Thoracic aorta (tissue), 2 donors: ENCODE measurements at places on chromosomes 12 and 14. TPM values are rescaled to one million over a fixed set of nuclear protein-coding genes. Genes with fewer than 3 reads are reported as not detected.

GRCh38 chr14:78162202-78162601 lies 8.0 kb upstream of the NRXN3 start:
- H3K4me1 ChIP-seq, result no peaks in the 10 kb centered on the region
- H3K27me3 ChIP-seq, result no peaks in the 10 kb centered on the region
- H3K27ac ChIP-seq, result no peak overlapping the region
- DNase-seq, result no peak
- no peak overlapping the region for H3K4me3 ChIP-seq

DNA sequence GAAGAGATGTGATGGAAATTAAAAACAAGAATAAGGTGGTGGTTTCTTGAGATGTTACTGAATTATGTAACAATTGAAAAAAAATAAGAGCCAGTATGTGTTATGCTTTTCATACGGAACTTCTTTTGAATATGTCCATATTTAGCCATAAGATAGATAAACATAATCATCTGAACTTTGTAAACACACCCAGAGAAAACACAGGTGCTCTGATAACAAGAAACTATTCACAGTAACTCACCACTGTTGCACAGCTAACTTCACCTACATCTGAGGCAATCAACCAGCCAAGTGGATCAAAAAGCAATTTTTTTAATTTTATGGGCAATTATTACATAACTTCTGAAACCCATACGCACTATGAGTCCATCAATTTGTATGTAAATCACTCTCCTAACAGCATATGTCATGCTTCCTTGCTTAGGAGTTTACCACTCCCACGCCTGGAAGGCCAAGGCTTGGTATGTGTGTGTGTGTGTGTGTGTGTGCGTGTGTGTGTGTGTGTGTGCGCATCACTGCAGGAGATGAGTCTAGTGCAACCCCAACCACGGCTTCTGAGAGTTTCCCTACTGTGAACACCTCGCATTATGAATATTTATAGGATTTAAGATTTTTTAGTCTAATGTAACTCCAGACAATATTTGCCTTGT lies 443.4 kb downstream of the BCAT1 start:
- no peak for DNase-seq
- H3K27me3 ChIP-seq, result no peaks in the 10 kb centered on the region
- no peak overlapping the region for H3K27ac ChIP-seq
- no peaks in the 10 kb centered on the region for H3K36me3 ChIP-seq

GRCh38 chr14:63938198-63939005 lies 85.6 kb downstream of the SYNE2 start:
- no peak overlapping the region for H3K27ac ChIP-seq
- DNase-seq, result no peak
- H3K27me3 ChIP-seq, result no peaks in the 10 kb centered on the region
- no peak overlapping the region for H3K4me3 ChIP-seq
- no peaks in the 10 kb centered on the region for H3K4me1 ChIP-seq

DNA sequence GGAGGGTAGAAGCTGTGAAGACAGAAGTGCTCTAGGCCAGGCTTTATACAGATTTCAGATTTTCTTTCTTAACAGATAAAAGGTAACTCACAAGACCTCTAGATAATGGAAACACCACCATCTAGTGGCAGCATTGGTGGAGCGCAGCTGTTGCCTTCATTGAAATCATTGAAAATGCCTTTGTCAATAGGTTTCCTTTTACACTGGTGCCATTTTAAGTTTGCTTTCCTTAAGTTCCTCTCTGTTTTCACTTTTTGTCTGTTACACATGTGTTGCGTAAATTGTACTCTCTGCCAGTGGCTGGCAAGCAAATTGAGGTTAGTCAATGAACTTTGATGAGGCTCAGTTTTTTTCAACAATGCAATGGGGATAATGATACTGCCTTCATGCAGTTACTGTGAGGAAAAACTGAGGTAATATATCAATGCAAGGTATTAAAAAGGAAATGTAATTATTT lies 31.1 kb downstream of the ALDH1L2 start:
- DNase-seq, result peak; percentile 29
- H3K27ac ChIP-seq, result no peak overlapping the region
- H3K27me3 ChIP-seq, result no peaks in the 10 kb centered on the region

Gene VRTN
- total RNA-seq, result not detected

Gene SLC17A8
- not detected for total RNA-seq

Gene MYO1H
- total RNA-seq, result not detected

- H3K27me3 ChIP-seq, result no peaks in the 10 kb centered on the region
- H3K4me1 ChIP-seq, result no peaks in the 10 kb centered on the region
- H3K36me3 ChIP-seq, result no peaks in the 10 kb centered on the region
- H3K27ac ChIP-seq, result no peak overlapping the region
- H3K4me3 ChIP-seq, result no peak overlapping the region
These were observed 1318.9 kb downstream of the AACS start for GRCh38 chr12:126384026-126384564.

Gene FGD6
- total RNA-seq, result 8.4 TPM

Gene CHST11
- 79.3 TPM for total RNA-seq

DNA sequence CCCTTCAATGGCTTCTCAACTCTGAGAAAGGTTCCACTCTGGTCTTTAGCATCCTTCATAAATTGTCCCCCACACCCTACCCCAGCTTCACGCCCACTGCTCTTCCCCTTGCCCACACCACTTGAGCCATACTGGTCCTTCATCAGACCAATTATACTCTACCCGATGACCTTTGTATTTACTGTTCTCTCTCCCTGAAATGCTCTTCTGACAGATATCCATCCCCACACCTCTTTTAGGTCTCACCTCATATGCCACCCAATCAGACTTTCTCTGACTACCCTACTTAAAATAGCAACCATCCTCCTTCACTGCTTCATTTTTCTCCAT lies 135.7 kb downstream of the MED13L start:
- H3K36me3 ChIP-seq, result no peaks in the 10 kb centered on the region
- H3K27me3 ChIP-seq, result no peaks in the 10 kb centered on the region

Gene SCNN1A
- 33.5 TPM for total RNA-seq

Gene LGR5
- total RNA-seq, result 1.8 TPM

Gene MYF6
- not detected for total RNA-seq

DNA sequence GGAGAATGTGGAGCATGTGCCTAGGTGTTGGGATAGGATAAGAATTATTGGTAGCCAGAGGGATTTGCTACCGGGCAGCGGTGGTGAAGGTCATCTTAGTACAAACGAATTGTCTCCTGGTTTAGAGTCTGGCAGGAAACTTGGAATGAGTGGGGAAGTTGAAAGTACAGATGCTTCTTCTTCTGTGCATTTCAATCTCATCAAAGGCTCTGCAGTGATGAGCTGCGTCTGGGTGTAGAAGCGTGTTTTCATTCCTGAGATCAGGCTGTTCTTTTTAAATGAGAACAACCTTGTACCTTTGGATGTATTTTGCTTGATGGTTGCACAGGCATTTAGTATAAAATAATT lies 2.1 kb downstream of the WNK1 start:
- H3K4me3 ChIP-seq, result peak overlapping the region; percentile 89
- H3K36me3 ChIP-seq, result no peaks in the 10 kb centered on the region
- no peaks in the 10 kb centered on the region for H3K27me3 ChIP-seq
- peak overlapping the region; percentile 97 for H3K27ac ChIP-seq
- no peak for DNase-seq

Gene TAS2R46
- 1.2 TPM for total RNA-seq

Gene DHRS7
- total RNA-seq, result 74.2 TPM

Gene SETD1B
- total RNA-seq, result 21.9 TPM
